C1 segment of cervical spinal cord (tissue), 14 donors: ENCODE measurements at places on chromosomes 6 and 20.
A peak's percentile ranks its signal among the peaks of the same experiment; 100 is the strongest.

DNA sequence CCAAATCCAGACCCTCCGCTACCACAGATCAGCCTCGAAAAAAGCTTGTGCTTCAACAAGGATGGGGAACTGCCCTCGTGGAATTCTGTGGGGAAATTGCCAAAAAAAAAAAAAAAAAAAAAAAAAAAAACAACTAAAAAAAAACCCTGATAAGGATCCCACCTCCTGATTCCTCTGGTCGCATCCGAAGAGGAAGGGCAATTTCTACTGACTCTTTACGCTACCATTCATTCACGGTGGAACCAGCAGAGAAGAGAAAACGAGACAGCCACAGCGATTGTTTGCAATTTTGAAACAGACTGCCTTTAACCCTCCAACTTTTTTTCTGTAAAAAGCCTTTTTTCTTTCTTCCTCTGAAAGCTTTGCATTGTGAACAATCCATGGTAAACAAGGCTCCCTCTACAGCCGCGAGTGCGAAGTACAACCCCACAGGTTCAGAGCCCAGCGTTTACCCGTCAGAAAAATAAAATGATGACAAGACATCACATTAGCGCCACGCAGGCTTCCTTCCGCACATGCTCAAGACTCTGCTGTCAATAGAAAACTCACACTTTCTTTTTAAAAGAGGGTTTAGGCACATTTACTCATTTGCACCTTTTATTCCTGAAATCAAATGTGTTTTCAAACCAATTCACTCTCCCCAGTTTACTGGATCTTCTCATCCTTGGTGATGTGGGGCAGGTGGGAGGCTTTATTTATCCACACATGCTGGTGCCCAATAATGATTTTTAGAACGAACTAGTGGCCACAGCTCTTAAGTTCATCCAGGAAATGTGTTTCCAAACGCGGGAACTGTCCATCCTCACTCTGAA lies 100.0 kb downstream of the NOL4L start:
- DNase-seq, result peak; percentile 60

DNA sequence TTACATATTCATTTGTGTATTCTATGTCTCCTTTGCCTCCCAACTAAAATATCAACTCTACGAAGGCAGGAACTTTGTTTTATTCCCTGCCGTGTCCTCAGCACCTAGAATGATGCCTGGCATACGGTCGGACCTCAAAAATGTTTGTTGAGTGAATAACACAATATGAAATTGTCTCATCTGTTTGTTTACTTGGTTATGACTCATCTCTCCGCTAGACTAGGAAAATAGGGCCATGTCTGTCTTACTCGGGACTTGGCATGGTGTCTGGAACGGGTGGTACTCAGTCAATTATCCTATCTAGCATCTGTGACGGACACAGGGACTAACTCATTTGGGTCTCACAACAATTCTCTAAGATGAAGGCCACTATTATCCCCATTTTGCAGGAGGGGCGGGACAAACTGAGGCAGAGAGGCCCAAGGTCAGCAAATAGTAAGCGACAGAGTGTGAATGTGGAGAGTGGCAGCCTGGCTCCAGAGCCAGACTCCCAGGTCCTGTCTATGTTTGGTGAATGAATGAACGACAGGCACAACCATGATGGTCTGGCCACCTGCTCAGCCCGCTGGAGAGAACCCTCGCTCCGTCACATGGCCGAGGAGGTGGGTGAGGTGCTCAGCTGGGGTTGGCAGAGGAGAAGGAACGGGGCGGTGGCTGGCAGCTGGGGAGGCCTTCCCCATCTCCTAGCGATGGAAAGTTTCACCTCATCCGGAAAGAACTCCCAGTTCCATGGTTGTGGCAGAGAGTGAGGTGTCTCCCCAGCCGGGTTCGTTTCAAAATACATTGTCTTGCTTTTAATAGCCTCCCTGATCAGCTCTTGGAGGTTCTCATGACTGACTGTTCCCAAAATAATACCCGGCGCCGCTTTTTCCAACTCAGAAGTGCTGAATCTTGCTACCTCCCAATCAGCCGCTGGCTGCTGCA lies 27.6 kb upstream of the NFATC2 start:
- DNase-seq, result no peak

GRCh38 chr6:89842228-89842627 lies 12.5 kb downstream of the CASP8AP2 start:
- no peak for DNase-seq

- DNase-seq, result no peak
Observed at GRCh38 chr6:170445487-170445886, 107.6 kb downstream of the PSMB1 start.

- no peak for DNase-seq
Observed at GRCh38 chr6:191487-192312, 100.6 kb upstream of the DUSP22 start.

DNA sequence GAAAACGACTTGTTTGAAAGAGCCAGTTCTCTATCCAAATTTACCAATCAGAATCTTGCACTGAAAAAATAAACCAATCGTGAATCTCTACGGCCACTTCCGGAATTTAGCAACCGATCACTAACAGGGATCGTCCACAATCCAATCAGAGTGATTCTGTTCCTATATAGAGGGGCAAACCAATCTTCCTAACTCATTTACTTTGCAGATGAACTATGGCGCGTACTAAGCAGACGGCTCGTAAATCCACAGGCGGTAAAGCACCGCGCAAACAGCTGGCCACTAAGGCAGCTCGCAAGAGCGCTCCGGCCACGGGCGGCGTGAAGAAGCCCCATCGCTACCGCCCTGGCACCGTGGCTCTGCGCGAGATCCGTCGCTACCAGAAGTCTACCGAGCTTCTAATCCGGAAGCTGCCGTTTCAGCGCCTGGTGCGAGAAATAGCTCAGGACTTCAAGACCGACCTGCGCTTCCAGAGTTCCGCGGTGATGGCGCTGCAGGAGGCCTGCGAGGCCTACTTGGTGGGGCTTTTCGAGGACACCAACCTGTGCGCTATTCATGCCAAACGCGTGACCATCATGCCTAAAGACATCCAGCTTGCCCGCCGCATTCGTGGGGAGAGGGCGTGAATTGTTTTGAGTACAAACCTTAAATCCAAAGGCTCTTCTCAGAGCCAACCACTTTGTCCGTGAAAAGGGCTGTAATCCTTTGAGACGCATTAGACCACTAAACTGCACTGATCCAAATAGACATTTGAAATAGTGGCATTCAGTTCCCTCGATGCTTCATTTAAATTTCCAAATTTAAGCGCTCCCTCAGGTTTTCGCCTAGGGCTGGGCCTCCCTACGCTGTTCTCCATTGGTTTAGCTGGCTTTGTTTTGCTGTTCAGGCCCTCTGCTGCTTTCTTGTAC lies 138.0 kb downstream of the HFE start:
- peak; percentile 10 for DNase-seq

DNA sequence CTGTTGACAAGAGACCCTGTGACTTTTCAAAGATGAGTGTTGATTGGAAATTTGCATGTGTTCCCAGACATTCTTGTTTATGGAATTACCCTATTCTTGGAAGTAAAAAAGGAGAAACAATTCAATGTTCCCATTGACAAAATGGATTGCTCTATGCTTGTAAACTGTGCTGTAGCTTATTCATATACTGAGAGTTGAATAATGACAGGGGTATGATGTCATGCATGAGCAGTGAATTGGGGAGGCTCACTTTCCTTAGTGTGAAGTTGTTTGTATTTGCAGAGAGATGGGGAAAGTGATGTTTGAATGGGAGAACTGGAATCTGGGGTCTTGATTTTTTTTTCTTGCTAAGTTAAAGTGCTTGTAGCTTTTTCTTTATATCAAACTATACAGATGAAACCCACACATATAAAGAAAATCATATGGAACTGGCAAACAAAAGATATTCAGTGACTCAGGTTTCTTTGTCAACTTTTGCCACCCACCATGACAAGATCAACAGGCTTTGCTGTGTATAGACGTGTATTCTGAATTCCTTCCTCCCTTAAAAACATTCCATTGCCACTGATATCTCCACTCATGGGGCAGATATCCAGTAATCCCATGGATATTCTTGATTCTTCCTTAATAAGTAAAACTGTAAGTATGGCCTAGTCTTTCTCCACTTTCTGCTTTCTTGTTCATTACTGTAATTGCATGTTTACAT lies 97.8 kb upstream of the JAG1 start:
- no peak for DNase-seq

DNA sequence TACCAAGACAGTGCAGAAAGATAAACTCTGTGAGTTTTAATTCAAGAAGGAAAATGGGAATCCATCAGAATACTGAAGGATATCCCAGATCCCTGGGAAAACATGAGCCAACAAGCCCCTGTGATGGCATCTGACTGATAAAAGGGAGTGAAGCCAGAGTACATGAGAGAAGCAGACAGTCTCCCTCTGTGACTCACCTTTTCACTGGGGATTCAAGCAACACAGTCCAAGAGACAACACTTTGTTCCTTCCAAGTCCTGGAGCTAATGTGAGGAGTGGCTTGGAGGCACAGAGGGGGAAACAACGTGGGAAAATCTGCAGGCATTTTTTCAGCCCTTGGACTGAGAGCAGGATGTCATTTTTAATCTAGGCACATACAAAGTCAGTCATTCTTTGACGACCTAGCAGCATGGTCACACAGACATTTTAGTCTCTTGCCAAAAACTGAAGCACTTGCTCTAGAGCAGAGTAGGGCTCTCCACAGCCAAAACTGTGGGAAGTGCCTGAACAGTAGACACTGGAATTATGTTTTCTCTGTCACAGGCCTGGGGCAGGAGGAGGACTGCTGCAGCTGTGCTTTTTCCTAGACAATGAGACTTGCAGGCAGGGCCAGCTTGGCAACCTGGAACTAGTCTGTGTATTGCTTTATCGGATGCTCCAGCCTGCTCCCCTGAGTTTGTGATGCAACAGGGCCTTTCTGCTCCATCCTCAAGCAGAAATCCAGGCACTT lies 465.0 kb upstream of the GJE1 start:
- no peak for DNase-seq

GRCh38 chr6:53725791-53726575 lies 60.4 kb upstream of the KLHL31 start:
- peak; percentile 40 for DNase-seq

- no peak for DNase-seq
Observed at GRCh38 chr20:13700761-13701160, 62.0 kb upstream of the TASP1 start.

DNA sequence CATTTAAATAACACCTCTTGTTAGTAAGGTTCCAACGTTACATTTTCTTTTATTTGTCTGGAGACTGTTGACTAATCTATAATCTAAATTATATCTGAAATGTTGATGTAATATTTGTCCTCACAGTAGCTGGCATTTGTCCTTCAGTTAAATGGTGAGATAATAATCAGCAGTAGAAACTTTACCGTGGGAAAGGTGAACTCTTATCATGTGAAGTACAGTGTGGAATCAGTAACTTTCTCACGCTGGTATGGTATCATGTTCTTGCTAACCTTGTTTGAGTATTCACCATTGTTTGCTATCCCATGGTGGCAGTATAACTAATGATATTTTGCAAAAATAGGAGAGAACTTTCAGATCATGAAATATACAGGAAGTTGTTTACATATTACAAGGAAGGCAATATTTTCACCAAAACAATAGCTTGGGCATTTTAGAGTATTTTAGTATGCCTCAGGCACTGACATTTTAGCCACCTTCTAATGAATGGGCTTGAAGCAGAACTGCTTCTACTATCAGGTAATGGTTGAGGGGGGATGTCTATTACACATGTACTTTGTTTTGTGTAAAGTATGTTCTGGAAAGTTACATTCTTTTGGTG lies 4.8 kb downstream of the GMNN start:
- DNase-seq, result no peak

DNA sequence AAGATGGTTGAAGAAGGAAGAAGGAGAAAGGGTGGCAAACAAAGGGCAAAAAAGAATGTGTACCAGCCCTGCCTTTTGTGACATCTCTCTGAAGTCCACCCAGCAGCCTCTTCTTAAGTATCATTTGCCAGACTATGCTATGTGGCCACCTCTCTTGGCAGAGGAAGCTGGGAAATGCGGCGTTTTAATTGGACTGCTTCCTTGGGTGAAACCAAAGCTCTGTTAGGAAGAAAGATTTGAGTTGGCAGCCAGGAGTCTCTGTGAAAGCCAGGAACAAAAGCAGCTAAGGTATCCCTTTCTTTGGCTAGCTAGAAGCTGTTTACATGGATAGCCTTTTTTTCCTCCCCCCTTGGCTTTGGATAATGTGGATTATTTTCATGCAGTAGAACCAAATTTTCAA lies 67.5 kb upstream of the GTSF1L start:
- DNase-seq, result no peak

DNA sequence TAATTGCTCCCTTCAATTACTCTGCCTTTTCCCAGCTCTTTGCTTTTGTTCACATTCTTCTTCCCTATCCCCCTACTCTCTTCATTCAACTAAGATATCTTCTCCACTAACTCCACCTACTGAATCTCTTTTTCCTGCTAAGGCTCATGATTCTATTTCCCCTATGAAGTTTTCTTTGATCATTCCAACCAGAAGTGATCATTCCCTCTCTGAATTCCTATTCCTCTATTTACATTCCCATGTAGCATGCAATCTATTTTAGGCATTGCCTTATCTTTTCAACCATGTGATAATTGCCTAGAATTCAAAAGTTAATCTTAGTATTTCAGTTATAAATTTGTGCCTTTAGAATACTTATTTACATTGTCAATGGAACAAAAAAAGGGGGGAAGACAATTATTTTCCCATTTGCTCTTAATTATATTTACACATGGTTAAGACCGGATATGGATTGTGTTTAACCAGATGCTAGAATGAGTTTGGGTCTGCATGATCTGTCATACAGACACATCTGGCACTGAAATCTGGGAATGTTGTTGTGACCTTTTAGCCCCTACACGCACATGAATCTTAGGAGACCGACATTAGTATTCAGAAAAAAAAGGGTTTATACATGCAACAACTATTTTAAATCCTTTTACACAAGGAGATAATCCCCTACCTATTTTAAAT lies 20.8 kb downstream of the MOXD1 start:
- DNase-seq, result no peak

DNA sequence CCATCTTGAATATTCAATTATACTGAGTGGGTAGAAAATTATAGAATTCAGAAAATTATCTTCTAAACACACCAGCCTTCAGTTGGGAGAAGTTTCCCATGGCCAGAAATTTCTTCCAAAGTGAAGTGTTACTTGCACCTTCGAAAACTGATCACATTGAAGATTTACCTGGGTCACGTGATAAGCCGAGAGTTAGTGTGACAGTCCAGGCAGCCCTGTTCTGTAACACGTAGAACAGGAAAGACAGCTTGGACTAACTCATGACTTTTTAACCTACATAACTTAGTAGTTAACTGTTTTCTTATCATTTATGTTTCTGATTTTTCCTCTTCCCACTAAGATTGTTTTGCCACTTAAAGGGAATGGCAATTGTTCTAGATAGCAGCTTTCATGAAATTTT lies 118.3 kb upstream of the MTHFD1L start:
- no peak for DNase-seq

DNA sequence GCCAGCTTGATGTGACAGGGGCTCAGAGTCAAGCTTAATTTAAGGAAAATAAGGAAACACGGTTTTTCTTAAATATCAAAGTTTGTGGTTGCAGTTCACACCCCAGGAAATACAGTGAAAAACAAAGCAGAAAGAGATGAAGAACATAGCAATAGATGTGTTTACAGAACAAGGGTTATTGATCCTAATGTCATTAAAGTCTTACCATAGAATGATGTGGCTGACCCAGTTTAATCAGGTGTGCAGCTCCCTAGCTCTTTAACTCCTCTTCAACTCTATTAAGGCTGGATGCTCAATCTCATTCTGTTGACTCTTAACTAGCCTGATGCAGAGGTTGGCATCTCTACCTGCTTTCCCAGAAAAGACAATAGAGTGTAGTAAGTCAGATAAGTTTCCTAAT lies 7.5 kb upstream of the GTF3C6 start:
- DNase-seq, result no peak
